NCI-H446 (cell line): ENCODE measurements at places on chromosomes 12 and 14.

- DNase-seq, result peak; percentile 87
Measured at GRCh38 chr14:105527826-105528585, 1.6 kb downstream of the TMEM121 start.

DNA sequence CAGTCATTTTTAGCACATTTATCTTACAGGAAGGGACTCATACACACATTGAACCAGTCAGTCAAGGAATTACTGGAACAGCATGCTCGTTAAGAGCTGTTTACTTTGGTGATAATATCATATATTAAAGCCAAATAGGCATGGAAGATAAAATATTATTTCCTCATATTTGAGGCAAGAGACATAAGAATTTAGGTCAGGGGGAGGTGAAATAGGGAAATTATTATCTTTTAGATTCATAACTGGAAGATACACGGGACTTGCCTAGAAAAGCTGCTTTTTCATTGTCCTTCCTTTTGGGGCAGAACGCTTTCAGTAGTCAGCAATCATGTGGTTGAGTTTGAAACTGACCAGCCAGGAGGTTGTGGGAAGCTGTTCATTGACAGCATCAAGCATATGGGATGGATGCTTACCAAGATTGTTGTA is 72.5 kb downstream of the NTN4 start:
- no peak for DNase-seq

GRCh38 chr12:122022393-122023338 is 982 bp downstream of the BCL7A start:
- no peak for DNase-seq

- DNase-seq, result no peak
Measured at GRCh38 chr12:104314242-104314614, 10.7 kb downstream of the EID3 start.

DNA sequence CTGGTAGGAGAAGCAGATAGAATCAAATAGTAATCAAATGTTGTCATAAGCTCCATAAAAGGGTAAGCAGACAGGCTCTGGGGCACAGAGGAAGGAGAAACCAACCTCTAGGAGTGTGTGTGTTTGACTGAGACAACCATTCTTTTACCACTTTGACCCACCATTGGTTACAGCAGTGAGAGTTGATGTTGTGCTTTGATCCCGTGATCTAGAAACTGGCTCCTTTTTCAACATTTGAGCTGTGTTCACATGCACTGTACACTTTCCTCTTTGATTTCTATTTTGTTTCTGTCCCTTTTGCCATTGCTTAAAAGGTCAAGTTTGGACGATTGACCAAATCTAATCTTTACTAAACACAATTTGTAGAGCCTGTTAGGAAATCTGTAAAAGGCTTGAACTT is 108.0 kb downstream of the DAAM1 start:
- no peak for DNase-seq

GRCh38 chr12:17809206-17809605 is 280.8 kb downstream of the RERGL start:
- DNase-seq, result no peak

DNA sequence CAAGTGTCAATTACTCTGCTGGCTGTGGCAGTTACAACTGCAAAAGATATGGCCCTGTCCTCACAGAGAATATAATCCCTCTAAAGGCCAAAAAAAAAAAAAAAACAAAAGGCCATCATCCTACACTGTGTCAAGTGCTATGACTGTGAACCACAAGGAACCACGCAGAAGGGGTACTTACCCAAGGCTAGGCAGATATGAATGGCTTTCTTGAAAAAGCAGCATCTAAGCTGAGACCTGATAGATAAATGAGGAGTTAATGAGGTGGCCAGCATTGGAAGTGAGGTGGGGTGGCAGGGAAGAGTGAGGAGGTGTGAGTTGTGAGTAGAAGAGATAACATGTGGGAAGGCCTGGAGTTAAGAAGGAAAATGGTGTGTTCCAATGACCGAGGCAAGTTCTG is 16.4 kb upstream of the IL22 start:
- DNase-seq, result no peak

DNA sequence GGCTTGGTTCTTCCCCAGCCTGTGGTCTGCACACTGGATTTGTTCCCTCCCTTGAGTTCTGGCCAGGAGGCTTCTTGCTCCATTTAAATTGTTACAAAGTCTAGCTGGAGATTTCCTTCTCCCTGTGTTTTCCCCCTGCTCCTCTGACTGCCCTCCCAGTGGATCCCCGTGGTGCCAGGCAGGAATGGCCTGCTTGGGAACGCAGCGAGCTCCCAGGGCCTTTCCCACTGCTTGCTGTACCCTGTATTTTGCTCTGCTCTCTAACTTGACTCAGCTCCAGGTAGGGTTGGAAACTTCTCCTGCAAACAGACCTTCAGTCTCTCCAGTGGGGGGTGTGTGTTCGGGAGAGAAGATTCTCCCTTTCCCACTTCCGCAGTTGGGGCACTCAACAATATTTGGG is 349.2 kb upstream of the FBXO33 start:
- no peak for DNase-seq

DNA sequence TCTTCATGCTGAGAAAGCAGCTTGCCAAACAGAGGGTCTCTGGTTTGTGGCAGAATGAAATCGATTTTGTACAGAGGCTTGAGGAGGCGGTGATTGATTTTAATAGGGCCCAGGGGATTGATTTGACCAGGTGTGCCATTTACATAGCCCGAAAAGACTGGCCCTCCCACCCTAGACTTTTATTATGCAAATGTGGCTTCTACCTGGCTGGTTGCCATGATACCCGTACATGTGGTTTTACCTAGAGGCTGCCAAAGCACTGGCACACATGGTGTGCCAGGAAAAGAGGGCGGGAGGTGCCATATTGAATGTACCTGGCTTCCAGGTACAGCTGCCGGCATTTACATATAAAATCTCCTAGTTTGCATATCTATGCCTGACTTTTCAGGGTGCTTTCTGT is 18.0 kb upstream of the GUCY2C start:
- no peak for DNase-seq

- DNase-seq, result no peak
Measured at GRCh38 chr14:42437809-42438208, 831.1 kb downstream of the LRFN5 start.

DNA sequence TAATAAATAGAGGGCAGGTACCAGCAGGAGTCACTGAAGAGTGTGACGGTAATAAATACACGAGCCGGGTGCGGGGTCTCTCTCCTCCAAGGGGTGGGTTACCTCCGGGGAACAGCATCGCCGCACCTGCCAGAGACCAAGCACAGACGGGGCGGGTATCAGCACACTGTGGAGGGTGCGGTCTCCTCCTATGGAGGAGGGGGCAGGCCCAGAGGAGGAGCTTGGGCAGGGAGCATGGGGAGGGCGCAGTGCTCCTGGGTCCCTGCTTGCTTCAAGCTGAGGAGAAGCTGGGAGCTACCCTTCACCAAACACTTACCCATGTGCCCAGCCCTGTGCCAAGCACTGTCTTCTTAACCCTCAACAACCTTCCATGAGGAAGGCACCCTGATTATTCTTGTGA is 12.8 kb downstream of the PGF start:
- no peak for DNase-seq

DNA sequence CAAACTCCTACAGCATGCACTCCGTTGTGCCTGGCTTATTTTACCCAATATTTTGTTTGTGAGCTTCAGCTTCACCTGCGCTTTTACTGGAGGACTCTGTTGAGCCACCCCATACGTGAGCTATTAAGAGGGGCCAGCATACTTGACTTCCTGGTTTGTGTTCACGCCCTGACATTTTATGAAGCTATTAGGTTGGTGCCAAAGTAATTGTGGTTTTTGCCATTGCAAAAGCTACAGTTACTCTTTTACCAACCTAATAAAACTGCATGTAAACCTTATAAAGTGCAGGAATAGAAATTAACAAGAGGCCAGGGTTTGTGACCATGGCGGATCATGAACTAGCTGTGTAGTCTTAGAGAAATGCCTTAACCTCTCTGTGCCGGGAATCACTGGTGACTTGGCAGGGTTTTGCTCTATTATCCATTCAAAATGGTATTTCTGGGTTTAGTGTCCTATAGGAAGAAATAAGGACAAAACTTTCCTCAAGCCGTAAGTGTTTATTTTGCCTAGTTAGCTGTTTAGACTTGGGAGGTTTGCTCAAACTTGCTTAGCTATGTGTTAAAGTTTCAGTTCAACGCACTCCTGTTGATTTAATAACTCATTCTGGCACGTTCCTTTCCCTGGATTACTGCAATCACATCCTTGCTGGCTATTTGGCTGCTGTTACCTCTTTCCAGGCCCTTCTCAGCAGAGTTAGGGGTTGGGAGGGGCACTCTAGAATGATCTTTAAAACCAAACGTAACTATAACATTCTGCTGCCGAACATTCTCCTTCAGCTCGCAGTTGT is 1027.6 kb downstream of the BCL11B start:
- no peak for DNase-seq

- no peak for DNase-seq
Measured at GRCh38 chr14:65349100-65349499, 63.4 kb upstream of the FUT8 start.

- peak; percentile 75 for DNase-seq
Measured at GRCh38 chr14:54902521-54903420, at the start of gene GCH1. Gene GCH1, minus strand, starts transcription at chr14:54902826. Its CDS starts 163 bp downstream, at chr14:54902663.

DNA sequence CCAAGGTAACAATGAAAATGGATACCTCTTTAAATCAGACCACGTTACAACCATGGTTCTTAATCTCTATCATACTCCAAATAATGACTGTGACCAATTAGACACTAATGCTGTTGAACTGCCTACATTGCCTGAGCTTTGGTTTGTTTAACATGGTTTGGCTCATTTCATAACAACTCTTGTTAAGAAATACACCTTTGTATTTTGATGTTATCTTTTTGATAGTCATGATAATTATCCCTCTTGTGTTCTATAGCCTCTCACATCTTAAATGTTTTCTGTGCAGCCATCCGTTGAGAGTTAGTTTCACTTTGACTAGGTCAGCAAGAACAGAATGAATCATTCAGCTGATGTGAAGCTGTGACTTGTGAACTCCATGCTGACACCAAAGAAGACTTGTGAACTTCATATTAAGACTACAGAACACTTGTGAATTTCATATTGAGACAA is 75.5 kb upstream of the RERGL start:
- no peak for DNase-seq

- DNase-seq, result no peak
Measured at GRCh38 chr14:101774814-101775213, 13.3 kb downstream of the PPP2R5C start.

DNA sequence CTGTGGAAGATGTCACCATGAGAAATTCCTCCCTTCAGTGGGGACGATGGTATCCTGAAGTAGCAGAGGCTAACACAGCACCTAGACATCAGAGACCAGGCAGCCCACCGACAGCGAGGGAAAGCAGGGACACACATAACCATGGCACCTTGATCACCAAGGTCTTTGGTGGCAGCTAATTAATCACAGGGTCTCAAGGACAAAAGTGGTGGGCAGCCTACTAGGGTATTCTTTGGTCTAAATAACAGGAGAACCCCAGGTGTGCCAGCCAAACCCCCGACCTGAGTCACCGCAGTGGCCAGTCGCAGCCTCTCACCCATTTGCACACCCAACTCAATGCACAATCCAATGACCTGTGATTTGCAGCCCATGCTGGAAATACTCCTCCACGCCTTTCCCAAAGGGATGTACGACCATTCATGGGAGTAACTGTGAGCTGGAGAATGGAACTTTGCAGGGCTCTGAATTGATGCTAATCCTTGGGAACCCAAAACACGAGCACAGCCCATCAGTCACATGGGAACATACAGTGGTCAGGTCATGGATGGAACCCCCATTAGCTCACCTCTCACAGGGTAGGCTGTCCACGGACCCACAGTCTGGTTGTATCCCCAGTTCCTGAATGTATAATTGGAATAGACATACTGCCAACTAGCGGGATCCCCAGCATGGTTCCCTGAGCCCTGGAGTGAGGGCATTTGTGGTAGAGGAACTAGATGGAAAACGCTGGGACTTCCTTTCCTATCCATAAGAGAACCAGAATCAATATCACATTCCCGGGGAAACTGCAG is 58.7 kb upstream of the C14orf180 start:
- DNase-seq, result no peak

DNA sequence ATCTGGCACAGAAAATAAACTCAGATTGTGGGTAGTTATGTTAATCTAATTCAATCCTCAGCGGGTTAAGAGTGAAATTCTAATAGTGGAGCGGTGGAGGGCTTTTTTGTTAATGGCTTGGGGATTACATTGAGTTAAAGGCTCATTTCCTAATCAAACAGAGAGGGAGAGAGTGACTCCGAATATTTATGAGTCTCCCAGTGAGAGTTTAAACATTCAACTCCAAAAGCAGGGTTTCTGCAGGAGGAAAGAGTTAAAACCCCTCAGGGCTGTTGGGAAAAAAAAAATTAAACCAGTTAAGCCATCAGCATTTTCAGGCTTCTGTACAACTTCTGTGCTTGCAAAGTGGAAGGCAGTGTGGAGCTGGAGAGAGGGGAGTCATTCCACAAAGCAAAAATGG is 62.1 kb upstream of the ESRRB start:
- DNase-seq, result no peak

- no peak for DNase-seq
Measured at GRCh38 chr14:102878970-102879460, 43.4 kb upstream of the AMN start.

DNA sequence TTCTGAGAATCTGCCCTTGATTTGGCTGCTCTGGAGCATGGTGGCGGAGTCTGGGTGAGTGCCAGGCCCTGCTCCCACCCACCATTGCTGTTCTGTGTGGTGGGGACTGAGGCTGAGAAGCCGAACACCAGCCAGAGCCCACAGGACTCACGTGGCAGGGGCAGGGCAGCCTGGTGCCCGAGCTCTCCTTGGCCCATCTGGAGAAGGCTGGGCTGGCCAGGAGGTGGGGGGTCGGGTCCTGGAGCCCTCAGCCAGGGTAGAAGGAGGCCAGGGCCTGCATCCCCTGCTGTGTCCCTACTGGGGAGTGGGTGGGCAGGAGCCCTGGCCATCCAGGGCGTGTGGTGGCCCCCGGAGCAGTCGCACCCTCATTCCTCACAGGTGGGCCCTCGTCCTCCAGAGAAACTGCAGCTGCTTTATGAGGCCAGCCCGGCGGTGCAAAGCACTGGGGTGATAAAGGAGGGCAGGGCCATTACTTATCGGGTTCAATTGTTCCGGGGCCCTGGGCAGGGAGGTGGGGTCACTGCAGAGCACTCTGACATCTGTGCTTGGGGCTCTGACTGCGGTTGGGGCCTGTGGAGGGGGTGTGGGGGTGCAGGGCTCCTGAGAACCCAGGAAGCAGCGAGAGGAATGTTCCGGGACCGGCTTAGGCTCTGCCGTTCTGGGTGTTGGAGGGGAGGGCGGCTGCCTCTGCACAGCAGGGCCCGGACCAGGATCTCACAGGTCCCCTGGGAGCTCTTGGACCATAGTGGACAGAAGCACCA is 217.5 kb upstream of the C14orf180 start:
- DNase-seq, result no peak

GRCh38 chr14:34711169-34711568 is 3.2 kb downstream of the CFL2 start:
- peak; percentile 92 for DNase-seq

DNA sequence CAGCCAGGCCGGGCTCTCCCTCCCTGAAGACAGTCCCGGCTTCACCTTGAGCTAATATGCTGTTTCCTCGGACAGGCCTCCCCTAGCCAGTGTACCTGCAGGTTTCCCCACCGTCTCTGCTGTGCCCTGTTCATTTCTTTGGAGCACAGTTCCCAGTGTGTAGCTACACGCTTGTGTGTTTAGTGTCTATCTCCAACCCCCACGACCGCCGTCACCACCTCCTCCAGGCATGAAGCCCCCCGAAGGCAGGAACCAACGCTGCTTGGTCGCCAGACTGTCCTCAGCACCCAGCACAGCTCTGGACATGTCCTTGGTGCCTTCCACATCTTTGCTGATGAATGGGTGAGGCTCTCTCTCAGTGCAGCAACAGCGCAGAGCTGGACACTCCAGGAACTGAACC is 26.2 kb upstream of the PLEKHG6 start:
- no peak for DNase-seq

- DNase-seq, result peak; percentile 9
Measured at GRCh38 chr12:82366197-82366596, 7.9 kb downstream of the METTL25 start.

GRCh38 chr12:94678849-94679248 is 28.5 kb upstream of the TMCC3 start:
- DNase-seq, result no peak
